Left kidney (tissue), 8 donors: ENCODE measurements at places on chromosomes 3 and 15.
A peak's percentile ranks its signal among the peaks of the same experiment; 100 is the strongest.

- DNase-seq = peak; percentile 68
Observed at GRCh38 chr3:129650256-129650872, 43.9 kb upstream of the PLXND1 start.

DNA sequence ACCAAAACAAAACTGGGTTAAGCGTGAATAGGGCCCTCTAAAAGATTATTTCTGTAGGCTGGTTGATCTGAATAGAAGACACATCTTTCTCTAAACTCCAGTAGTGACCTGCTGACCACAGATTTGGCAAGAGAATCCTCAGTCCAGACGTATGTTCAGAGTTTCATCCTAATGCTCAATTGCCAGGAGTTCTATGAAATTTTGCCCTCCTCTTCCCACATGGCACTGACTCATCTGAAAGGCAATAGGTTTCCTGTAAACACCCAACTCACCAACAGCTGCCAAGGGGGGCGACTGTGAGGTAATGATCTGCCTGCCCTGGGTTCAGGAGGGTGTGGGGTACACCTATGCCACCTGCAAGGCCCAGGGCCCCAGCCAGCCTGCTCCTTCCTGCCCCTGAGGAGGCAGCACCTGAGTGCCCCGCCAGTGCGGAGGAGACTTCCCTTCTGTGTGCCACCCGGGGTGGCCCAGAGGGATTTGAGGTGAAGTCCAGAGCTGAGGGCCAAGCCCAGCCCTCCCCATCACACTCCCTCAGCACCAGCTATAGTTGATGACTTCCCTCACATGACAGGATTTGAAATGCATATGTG, 8.4 kb upstream of the PLA2G4D start:
- DNase-seq = no peak

DNA sequence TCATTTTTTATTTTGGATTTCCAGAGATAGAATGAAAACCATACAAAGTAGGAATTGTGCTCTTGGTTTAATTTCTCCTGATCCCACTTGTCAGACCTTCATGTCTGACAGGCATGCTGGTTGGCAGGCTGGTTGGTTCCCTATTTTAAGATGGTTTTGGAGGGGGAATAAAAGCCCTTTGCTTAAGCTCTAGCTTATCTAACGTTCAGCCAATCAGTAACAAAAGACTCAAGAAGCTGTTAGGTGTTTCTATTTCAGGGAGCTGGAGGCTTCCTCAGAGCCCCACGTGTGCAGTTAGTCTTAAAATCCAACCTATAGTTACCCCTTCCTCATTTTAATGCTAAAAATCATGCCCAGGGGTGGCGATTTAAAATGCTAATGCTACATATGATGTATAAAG, 40.5 kb upstream of the XIRP1 start:
- no peak for DNase-seq

DNA sequence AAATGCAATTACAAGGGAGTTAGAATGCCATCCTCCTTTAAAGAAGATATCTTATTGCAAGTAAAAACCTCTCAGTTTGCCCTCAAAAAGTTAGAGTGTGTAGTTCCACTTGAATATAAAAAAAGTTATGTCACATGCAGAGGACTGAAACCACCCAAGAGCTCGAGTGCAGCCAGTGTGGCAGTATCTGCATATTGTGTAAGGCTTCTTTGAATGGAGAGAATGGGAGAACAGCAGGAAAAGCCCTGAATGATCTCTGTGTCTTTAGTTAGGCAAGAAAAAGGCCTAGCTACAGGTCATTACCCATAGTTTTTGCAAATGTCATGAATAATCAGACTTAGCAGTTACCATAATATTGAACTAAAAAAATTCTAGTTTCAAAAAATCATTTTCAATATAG, 13.9 kb upstream of the TEX9 start:
- DNase-seq = no peak

GRCh38 chr3:117059956-117060270, 350.3 kb downstream of the TUSC7 start:
- DNase-seq = no peak

DNA sequence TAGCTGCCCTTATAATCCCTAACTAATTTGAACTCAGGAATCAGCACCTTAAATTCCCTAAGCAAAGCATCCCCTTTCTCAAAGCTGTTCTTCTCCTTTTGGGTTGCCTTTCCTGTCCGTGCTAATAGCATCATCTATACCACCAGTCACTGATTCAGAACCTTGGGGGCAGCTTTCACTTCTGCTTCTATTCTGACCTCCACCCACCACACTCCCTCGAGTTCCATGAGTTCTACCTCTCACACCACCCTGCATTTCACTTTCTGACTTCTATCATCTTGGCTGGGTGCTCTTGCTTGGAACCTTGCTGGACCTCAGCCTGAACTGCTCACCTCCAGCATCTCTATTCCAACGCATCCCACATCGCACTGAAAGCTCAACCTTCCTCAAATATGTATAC, 55.4 kb upstream of the KCNMB2 start:
- DNase-seq = no peak

DNA sequence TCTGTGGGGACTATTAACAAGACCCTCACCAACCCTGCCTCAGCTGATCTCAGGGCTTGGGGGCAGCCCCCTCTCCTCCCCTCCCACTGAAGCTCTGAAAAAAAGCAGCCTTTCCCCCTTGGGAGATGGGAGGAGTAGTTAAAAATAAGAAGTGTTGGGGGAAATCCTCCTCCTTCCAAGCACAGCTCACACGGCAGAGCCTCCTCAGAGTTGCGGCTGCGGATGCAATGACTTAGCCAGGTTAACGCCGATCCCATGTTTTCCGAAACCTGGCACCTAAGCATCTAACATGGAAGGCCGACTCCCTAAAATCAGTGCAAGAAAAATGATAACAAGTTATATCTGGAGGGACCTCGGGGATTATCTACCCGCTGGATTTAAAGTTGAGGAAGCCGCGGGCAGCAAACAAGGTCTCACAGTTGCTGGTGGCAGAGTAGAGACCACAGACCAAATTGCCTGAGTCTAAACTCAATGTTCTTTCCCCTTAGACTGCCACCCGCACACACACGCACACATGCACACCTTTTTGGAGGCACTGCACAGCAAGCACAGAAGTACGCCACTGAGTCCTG, 1.1 kb upstream of the TPM1 start:
- DNase-seq = no peak

DNA sequence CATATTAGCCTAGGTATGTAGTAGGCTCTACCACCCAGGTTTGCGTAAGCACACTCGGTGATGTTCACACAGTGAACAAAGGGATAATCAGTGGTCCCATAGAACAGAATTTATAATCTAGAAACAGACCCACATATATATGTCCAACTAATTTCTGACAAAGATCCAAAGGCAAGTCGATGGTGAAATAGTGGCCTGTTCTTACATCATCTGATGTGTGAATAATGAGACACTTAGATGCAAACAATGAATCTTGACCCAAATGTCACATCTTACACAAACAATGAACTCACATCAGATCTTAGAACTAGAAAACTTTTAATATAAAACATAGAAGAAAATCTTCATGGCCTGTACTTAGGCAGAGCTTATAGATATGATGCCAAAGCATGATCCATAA, 17.6 kb upstream of the TM2D3 start:
- DNase-seq = no peak

- DNase-seq = no peak
Observed at GRCh38 chr3:89699771-89700170, 592.4 kb downstream of the EPHA3 start.

GRCh38 chr3:55183201-55183600, 255.3 kb upstream of the LRTM1 start:
- DNase-seq = no peak

DNA sequence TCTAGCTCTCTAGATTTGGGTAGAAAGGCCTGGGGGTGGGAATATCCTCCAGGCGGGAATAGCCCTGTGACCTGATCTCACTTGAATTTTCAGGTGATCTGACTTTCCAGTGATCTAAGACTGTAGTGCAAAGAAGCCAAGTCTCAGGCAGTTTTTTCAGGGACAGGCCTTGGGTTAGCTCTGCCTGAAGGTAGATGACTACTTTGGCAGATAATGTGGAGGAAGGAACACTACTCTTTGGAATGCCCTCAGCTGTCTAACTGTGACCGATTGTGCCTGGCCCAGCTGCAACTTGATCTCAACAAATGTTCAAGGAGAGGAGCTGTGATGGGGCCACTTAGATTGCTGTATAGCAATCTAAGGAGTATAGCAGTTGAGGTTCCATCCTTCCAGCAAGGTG, 193.7 kb downstream of the TCF12 start:
- DNase-seq = no peak

- no peak for DNase-seq
Observed at GRCh38 chr3:71125738-71126137, 457.8 kb downstream of the FOXP1 start.

DNA sequence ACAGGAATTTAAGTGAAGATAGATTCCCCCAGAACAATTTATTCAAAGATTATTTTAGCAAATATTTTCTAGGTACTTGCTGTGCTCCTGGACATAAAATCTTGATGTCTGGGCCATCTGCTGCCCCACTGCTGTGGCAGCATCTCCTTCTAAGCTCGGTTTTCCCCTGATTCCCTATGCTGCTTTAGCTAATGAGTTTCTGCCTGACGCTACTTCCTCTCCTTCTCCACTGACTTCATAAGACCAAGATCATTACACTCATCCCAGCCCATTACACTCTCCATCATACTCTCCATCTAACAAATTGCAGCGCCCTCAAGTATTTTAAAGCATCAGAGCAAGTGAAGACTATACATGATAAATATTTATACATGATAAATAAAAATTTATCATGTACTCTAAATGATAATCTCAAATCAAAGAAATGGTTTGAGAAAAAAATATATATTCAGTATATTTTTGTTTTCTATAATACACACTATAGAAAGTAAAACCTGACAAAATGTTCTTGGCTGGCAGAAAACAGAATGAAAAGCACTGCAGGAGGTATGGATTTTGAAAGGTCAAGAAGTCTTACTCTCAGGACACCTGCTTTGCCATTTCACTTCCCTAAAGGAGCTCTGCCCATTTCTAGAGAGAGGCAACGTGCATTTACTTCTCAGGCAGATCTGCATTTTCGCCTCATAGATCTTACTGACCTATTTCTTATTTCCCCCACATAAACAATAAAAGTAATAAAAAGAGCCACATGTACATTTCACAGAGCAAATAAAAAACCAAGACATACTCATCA, 232.0 kb downstream of the KCNMB2 start:
- no peak for DNase-seq

GRCh38 chr15:31147456-31147855, 45.9 kb upstream of the TRPM1 start:
- no peak for DNase-seq

GRCh38 chr15:58465866-58466517, 34.2 kb downstream of the LIPC start:
- DNase-seq = no peak

- no peak for DNase-seq
Observed at GRCh38 chr15:93118904-93119303, 29.9 kb upstream of the RGMA start.

DNA sequence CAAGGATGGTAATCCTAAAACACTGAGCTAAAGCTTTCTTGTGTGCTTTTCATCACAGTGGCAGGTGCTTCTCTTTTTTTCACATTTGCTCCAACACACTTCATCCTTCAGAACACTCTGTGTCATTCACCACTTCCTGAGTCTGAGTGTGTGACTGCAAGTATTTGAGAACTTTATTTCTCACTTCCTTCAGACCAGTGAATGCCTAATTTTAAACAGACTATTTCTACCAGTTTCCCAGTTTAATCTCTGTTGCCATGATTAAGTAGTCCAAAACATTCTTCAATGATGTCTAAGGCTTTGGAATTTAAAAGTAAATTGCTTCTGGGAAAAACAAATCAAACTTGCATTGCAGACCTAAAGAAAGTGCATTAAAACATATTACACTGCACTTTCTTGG, 541.2 kb downstream of the RBMS3 start:
- DNase-seq = no peak

DNA sequence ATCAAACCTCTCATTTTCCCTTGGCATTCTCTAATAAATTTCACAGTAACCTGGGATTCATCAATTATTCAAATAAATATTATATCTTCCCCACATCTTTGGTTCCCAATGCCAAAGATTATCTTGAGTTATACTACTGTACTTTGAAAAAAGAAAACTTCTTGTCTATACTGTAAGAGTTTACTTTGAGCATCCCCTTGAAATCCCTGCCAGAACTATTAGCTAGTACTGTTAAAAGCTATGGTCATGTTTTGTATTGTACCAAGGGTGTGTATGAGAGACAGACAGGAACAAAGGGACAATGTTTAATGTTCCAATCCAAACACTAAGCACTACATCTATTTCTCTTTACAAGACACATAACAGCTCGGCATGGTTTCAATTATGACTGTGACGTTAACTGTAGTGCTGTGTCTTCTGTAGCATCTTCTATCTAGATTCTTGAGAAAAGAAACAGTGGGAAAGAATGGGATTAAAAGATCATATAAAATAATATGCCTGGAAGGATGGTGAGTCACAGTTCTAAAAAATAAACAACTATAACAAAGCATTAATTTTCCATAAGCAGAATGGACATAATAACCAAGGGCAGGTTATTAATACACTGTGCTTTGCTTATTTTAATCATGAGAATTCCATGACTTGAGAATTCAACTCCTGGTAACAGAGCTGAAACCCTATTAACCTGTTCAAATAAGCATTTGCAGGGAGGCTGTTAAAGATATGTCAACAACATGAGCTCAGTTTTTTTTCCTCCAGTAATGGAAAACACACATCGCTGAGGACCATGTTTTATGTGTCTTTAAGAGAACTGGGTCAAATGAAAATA, 71.1 kb downstream of the ALDH1A2 start:
- no peak for DNase-seq

- DNase-seq = no peak
Observed at GRCh38 chr15:63544258-63545026, 40.0 kb downstream of the USP3 start.

- DNase-seq = no peak
Observed at GRCh38 chr3:178750639-178751300, 214.5 kb downstream of the KCNMB2 start.

GRCh38 chr3:15822281-15822680, 24.5 kb upstream of the ANKRD28 start:
- no peak for DNase-seq

DNA sequence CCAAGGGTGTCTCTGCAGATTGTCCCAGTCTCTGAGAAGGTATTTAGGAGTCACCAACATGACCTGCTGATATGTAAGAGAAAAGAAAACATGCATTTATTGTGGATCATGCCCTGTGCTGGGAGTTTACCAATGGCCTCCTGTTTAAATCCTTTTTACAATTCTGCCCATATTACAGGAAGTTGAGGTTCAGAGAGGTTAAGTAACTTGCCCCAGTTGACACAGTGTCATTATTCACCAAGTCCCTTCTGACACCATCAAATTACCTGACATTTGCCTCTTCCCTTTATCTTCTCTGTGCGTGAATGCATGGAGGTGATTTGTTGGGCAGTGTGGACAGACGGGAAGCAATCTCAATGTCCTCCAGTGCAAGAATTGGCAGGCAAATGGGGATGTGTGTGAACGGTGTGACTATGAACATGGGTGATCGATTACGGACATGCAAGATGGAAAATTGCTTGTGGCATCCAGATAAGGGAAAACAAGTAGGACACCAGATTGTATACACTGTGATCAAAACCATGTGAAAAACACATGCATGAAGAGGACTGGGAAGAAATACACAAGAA, 27.3 kb downstream of the ZNF710 start:
- no peak for DNase-seq

- no peak for DNase-seq
Observed at GRCh38 chr3:119457246-119457645, 6.2 kb downstream of the TMEM39A start.
